ENCODE measurements at places on chromosomes 7 and 10. TPM values are rescaled to one million over a fixed set of nuclear protein-coding genes. Genes with fewer than 3 reads are reported as not detected.

GRCh38 chr10:67815571-67816059 is 22.4 kb downstream of the DNAJC12 start:
- DNase-seq, result no peak

DNA sequence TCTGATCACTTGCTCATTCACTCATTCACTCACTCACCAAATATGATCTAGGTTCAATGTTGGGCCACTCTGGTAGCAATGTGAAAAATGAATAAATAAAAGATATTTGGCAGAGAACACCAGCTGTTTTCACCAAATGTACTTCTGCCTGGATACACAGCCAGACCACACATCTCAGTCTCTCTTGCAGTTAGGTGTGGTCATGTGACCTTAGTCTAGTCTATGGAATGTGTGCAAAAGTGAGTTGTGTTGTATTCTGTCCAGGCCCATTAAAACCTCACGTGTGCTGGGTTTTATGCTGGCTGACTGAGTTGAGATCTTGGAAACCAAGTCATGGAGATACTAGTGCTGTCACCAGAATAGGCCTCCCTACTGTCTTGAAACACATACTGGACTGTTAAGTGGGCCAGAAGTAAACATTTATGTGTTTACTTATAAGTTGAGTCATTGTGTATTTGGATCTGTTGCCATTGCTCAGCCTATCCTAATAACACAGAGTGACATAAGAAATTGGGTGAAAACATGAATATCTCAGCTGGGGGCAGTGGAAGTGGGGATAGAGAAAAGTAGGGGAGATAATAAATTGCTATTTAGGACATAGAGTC is 145.5 kb downstream of the PTEN start:
- no peak for DNase-seq

DNA sequence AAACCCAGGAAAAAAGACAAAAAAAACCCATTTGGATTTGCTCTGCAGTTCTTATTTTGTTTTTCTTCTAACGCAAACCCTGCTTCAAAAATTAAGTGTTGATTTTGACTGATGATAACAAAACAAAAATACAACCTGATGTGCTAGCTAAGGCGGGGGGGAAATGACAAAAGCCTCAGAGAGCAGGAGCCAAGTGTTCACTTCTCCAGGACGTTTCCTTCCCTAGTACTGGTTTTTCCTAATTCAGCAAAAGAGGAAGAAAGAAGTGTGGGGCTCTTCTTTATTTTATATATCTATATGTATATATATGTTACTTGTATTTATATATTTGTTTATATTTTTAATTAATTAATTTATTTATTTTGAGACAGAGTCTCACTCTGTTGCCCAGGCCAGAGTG is 28.0 kb downstream of the SNX10 start:
- DNase-seq, result no peak

DNA sequence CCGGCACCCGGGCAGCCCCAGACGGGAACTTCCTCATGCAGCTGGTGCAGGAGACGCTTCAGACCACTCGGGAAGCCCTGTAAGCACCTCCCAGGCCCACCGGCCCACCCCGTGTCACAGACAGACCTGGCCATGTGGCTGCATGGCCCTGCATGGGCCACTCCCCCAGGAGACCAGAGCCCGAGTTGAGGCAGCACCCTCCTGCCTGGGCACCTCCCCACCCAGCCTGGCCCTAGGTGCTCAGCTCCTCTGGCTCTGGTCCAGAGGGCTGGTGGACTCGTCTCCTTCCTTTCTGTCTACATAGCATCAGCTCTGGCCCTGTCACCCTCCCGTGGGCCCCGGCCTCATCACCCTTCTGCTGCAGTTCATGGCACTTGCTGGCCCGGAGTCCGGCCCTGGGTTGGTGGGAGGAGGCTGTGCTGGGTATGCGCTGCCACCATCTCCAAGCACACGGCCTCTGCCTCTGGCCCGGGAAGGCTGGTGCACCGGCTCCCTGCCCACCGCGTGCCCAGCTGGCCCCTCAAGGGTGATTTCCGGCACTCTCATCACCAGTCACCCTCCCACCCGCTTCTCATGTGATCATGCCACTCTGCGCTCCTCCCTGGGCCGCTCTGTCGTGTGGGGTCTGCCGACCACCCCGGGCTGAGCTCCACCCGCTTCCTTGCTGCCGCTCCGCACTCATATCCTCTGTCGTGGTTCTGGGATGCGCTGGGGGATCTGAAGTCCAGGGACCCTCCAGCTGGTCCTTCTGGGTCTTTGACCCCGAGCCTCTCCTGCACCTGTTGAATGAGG is 53.1 kb upstream of the DPYSL4 start:
- DNase-seq, result no peak

DNA sequence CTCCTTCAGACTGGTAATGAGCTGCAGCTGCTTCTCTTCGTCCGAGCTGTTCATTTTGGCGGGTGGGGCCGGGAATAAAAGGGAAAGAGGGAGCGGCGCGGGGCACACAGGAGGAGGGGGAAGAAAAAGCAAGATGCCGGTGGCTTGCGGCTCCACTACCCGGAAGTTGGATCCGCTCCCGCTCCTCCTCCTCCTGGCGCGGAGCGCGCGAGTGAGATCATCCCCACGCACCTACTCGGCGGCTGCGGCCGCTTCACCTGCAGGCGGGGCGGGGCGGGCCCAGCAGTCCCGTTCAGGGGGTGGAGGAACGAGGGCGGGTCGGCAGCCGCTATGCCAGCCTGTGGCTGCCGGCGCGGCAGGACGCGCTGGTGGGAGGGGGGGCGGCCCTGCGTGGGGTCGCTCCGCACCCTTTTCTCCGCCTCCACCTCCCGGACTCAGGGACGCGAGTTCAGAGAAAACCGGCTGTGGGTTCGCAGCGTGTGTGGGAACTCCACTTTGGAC is at the start of gene SHTN1:
TSS of gene SHTN1 (minus strand) at position 162 of the 501 bp plus-strand sequence. CDS start at position 54, 108 bp downstream.
- peak; percentile 96 for DNase-seq

ZNF727 gene
- total RNA-seq, result 0.30 TPM
